ENCODE measurements at places on chromosomes 3 and 15. TPM values are rescaled to one million over a fixed set of nuclear protein-coding genes. Genes with fewer than 3 reads are reported as not detected.

The THBS1 gene
- 158 TPM for total RNA-seq

GRCh38 chr3:127443581-127444375, 146.8 kb downstream of the TPRA1 start:
- no peak for DNase-seq

GRCh38 chr3:33075995-33076394, 21.0 kb downstream of the GLB1 start:
- no peak for DNase-seq

DNA sequence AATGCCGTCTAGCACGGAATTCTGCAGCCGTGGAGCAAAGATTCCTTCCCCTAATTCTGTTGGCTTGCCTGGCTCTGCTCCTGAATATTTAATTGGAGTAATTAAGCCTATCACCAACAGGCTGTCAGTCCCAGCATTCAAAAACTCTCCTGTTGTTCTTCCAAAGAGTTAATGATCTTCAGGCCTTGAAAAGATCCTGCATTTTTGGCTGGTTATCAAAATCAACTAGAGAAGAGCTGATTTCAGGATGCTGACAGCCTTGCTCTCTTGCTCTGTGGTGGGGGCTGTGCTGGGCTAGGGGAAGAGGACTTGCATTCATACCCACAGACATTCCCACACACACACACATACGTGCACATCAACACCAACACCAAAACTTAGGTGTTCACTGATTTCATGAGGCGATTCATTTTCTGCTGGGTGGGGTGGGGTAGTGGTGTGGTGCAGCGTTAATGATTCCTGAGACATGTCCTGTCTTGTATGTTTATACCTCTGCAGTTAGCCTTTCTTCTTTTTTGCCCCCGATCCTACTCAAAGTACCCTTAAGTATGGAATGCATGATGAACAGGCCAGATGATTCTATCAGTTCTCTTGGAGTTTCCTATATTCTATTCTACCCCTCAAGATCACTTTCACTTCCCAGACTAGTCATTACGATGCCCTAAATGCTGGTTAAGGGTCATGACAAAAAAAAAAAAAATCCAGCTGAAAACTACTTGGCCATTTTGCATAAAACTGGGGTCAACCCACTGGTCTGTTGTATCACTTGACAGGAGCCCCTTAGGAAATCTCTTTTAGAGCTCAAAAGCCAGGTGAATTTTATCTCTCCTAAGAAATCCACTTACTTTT, 42.3 kb downstream of the CPN2 start:
- DNase-seq, result no peak

The FGF7 gene
- 41.7 TPM for total RNA-seq
